Activated CD8-positive, alpha-beta memory T cell treated with anti-CD3 and anti-CD28 coated beads for 1 hour (primary cell): ENCODE measurements at places on chromosomes 7 and 10.

GRCh38 chr7:148545172-148545571 lies 45.4 kb upstream of the C7orf33 start:
- no peak for DNase-seq

DNA sequence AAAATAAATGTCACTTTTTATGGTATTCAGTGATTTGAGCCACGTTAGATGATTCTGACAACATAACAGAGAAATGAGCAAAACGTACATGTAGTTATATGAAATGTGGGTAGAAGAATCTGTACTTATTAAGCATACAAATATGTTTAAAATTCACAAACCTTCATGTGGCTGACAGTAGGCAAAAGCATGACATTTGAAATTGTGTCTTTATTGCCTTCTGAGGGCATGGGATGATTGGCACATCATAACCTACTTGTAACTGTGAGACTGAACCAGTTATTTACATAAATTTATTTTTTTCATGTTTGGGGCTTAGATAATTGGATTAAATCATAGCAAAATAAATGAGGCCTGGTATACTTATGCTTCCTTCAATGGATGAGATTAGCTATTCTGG lies 202.2 kb downstream of the DNAJB9 start:
- DNase-seq: no peak

DNA sequence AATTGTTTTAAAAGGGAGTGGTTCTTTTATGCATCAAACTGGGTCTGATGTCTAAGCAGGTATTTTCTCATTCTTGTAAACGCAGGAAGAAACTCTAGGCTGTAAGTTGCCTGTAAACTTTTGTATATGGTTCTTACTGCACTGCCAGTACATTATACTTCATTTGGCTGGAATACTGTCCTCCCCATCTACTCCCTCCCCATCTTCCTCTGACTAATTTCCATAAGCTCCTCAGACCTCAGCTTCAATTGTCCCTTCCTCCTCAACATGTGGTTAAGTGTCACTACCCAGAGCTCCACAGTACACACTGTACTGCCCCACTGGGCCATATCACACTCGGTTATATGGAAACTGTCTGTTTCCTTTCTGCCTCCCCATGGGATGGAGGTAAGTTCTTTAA lies 161.4 kb upstream of the MDFIC start:
- no peak for DNase-seq

- DNase-seq: no peak
Measured at GRCh38 chr10:1130995-1131790, 75.0 kb downstream of the WDR37 start.

DNA sequence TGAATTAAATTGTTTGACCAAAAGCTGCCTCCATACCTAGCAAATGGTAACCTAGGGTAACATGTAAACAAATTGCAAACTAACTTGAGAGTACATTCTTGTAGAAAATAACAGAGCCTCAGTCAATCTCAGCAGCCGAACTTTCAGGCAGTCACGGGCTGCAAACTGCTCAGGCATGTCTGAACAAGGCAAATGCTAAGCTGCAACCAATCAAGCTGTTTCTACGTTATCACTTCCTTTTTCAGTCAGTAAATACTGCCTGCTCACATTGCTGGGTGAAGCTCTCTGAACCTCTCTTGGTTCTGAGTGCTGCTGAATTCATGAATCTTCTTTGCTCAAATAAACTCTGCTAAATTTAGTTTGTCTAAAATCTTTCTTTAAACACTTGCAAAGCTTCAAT lies 1212.4 kb downstream of the SORCS1 start:
- no peak for DNase-seq

GRCh38 chr10:110584006-110584405 lies 16.5 kb downstream of the SMC3 start:
- DNase-seq: no peak

DNA sequence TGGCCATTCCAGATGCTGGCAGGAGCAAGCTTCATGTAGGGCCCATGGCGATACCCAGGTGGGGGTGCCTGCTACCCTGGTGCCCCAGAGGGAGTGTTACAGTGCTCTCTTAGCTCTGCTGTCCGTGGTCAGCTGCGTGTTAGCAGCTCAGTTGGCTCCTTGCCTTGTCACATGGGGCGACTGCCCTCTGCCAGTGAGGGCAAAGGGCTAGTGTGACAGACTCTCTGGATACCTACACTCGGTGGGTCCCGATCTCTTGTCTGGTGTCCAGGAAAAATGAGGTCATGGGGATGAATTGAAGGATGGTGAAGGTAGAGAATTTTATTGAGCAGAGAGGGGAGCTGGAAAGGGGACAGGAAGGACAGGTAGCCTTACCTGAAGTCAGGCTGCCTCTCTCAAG lies 152.2 kb downstream of the CYP26A1 start:
- DNase-seq: no peak

DNA sequence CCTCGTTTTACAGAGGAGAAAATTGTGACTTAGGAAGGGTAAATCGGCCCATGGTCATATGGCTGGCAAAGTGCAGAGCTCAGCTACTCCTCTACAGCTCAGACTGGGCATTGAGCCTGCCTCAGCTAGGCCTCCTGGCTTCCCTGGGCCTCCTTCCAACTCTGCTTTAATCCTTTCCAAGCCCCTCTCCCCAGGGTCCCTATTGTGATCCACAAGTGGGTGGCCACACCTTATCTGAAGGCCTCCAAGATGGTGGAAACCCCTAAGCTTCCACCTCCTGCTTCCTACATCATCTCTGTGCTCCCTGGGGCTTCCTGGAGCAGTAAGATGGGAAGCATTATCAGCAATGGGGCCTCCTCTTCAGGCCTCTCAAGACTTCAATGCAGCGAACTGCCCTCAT lies 3.0 kb upstream of the LGI1 start:
- DNase-seq: no peak

DNA sequence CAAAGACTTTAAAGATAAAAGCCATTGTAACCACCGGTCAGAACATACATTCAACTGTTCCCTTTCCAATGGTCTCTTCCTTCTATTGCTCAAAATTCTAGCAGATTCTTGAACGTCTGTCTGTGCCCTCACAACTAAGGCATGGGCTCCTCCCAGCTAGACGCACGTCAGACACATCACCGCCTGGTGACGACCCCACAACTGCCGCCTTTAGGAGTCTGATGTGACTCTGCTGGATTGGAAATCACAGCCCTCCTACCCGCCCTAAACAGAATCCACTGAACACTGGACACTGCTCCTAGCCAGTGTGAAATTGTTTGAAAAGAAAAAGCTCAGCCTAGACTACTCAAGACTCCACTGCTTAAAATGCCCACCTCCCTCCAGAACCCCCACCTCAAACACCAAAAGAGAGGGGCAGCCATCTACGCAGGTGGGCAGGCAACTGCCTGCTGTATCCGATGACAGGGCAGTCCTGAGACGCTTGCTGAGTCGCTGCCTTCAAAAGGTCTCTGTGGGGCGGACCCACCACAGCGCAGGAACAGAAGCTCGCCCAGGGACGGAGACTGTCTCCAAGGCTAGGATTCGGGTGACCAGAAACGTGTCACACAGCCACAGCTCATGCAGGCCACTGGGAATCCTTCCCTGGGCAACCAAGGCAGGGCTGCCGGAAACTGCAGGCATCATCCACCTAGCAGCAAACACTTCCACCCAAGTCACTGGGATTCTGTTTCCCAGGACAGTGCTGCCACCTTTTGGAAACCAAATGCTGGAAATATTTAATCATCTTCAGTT lies 34.7 kb downstream of the GSDME start:
- no peak for DNase-seq

DNA sequence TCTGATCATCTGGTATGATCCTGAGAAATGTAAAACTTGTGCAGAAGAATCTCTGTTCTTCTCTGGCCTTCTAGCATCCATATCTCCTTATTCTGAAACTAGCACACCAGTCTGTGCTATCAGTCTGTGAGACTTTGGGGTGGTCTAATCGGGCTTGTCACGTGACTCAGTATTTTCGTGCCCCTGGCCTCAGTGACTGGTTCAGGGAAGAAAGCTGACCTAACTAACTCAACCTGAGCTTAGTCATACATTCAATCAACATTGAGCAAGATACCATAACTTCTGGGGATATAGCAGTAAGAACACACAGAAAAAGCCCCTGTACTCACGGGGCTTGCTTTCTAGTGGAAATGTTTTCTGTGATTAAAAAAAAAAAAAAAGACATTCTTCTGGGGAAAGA lies 109.3 kb downstream of the DKK1 start:
- no peak for DNase-seq

DNA sequence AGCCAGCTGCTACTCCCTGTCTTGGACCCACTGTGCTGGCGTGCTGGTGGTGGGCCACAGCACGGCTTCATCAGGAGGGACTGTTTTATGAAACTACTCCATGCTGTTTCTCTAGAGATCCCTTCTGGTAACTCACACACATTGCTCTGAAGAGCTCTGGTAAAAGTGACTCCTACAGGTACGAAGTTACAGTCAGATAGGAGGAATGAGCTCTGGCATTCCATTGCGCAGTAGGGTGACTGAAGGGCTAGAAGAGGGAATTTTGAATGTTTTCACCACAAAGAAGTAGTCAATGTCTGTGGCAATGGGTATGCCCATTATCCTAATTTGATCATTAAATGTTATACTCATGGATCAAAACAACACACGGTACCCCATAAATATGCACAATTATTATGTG lies 609 bp downstream of the MAT1A start:
- DNase-seq: no peak

- DNase-seq: no peak
Measured at GRCh38 chr10:132735923-132736391, 50.0 kb downstream of the NKX6-2 start.

DNA sequence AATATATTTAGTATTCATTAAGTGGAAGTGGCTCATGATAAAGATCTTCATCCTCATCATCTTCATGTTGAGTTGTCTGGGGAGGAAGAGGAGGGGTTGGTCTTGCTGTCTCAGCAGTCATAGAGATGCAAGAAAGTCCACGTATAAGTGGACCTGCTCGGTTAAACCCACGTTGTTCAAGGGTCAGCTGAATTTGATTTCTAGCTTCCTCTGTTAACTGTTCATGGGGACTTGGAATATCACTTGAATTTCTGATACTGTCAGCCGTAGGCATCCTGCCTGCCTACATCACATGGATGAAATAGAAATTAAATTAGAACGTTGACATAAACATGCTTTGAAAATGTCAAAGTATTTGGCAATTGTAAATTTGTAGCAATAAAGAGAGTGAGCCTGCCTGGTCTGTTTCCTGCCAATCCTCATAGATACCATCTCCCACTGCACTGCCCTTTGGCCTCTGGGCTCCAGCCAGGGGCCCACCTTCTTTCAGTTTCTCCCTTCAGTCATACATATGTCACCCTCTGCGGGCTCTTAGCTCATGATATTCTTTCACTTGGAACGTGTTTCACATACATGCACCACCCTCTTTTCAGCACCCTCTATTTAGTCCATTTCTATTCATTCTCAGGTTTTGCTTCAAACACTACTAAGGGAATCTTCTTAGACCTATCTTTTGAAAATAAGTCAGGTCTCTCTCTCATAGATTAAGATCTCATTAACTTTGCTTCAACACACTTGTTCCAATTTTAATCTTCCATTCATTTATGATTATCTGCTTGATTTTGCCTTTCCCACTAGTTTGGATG lies 376.3 kb downstream of the IPMK start:
- DNase-seq: no peak

DNA sequence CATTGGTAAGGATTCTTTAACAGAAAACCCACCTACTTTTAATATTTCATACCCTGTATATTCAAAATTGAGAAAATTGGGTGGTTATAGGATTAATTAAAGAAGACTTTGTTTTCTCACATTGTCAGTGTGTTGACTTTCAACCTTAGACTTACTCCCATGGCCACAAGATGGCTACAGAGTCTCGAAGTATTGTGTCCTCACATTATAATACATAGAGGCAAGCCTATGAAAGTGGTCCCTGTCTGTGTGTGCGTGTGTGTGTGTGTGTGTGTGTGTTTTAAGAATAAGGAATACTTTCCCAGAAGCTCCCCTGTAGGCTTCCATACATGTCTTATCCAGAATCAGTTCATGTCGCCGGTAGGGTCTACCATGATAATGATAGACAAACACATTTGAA lies 180.0 kb downstream of the PHF14 start:
- no peak for DNase-seq

DNA sequence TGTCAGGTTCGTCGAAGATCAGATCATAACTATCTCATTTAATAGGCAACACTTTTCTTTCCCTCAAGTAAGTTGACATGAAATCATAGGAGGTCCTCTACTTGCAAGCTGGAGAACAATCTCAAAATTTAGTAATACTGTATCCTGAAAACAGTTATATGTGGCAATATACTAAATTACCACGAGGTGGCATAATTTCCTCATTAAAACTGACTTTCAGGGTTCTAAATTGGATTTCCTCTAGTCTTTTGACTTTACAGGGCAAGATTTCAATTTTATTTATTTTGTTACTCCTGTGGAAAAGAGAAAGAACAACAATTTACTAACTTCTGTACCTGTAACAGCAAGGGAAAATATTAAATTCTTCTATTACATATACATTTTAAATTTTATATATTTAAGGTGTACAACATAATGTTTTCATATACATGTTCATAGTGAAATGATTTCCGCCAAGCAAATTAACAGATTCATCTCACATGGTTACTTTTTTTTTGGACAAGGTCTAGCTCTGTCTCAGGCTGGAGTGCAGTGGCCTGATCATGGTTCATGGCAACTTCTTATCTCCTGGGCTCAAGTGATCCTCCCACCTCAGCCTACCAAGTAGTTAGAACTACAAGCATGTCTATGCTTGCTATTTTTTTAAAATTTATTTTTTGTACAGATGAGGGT lies 53.4 kb upstream of the CYP2C18 start:
- DNase-seq: no peak

DNA sequence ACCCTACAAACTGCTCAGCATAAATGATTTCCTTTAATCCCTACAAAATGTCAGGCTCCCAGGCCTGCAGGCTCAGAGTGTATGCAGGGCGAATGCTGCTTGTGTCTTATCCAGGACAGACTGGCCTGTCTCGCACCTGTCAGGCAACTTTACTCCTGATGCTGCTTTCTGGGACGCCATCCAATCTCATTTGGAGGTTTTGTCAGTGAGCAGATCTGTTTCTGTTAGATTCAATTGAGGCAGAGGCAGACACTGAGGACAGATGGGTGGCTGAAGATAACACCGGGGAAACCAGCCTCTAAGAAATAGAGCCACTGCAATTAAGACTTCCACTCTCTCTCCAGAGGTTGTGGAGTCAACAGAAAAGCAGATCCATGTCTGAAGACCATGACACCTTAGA lies 115.6 kb downstream of the DPP6 start:
- DNase-seq: no peak

GRCh38 chr7:3089493-3089892 lies 45.8 kb upstream of the CARD11 start:
- DNase-seq: no peak

DNA sequence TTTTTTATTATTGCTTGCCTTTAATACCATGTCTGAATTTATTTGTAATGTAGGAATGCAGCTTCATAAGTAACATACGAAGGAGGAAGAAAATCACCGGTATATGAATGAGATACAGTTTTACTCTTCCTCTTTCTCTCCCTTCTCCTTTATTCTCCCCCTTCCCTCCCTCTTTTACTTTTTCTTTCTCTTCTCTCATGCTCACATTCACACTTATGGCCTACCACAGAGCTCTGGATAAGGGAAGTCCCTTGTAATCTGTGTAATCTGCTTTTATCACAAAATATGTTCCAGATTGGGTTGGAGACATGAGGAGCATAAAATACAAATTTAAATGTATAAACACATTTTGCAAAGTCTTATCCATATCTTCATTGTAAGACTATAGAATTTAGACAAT lies 59.4 kb downstream of the MDFIC start:
- DNase-seq: no peak
